Stimulated activated CD8-positive, alpha-beta memory T cell treated with anti-CD3 and anti-CD28 coated beads, Interleukin-4, amount 100 ng/mL, for 1 hour (primary cell): ENCODE measurements at places on chromosomes 12 and 14.

- DNase-seq = no peak
Measured at GRCh38 chr12:18837025-18837424, 99.1 kb downstream of the CAPZA3 start.

- no peak for DNase-seq
Measured at GRCh38 chr12:23424685-23425084, 524.8 kb downstream of the SOX5 start.

- DNase-seq = no peak
Measured at GRCh38 chr14:75418850-75419768, 8.7 kb upstream of the JDP2 start.

DNA sequence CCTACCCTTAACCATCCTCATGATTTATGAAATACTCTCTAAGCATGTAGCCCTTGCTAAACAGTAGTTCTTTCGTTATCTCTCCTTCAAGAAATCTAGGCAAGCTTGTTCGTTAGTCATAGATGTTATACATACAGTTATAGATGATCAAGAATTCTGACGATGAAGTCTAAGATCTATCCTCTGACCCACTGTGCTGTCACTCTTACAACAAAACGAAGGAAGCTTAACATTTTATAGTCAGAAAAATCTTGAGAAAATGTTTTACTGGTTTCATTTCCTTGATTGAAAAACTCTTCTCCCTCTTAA lies 68.9 kb downstream of the SPPL3 start:
- no peak for DNase-seq

GRCh38 chr14:29461506-29461905 lies 466.1 kb downstream of the PRKD1 start:
- DNase-seq = no peak

GRCh38 chr14:63523735-63524426 lies 19.3 kb downstream of the PPP2R5E start:
- no peak for DNase-seq

- DNase-seq = peak; percentile 18
Measured at GRCh38 chr12:7806863-7807487, 17.8 kb downstream of the NANOG start.

- DNase-seq = no peak
Measured at GRCh38 chr12:47877081-47877480, 27.7 kb downstream of the VDR start.

DNA sequence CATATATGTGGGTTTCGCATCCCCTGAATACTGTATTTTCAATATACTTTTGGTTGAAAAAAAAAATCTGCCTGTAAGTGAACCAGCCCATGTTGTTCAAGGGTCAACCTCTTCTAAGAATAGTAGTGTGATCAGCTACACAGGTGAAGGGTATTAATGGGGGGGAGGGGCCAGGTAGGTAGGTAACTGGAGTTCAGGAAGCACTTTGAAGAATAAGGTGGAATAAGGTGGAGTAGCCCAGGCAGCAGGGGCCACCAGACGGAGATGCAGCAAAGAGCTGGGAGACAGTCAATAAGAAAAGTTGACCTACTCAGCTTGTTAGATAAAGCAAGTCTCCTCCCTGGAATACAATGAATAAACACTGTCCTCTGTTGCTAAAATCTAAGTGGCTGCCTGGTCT lies 9.3 kb downstream of the LDHB start:
- no peak for DNase-seq

DNA sequence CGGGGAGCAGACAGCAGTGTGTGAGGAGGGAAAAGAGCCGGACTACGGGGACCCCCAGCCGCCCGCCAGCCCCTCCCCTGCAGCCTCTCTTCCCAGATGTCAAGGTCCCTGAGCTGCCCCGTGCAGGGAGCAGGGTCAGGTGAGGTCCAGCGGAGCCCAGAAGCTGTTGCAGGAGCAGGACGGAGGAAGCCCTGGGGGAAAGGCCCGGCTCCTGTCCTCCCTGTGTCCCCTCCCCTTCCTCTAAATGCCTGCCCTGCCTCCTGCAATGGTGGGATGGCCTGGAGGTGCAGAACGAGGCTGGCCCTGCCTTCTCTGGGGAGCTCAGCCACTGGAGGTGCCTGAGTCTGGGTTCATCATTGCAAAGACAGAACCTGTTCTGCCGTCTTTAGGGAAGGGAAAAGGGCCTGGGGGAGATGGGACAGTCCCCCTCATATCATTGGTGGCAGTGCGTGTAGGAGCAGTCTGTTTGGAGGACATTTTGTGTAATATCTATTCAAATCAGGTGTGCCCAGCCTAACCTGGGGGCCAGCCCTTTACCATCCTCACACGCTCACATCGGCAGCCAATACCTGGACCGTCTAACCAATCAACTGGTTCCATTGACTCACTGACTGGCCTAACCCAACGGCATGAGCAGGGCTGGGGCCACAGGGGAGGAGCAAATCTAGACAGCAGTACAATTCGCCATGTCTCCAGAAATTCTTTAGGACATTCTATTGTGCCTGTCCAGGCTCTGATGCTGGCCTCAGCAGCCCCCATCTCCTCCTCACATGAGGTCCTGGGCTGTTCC lies 364.1 kb upstream of the SFSWAP start:
- no peak for DNase-seq

DNA sequence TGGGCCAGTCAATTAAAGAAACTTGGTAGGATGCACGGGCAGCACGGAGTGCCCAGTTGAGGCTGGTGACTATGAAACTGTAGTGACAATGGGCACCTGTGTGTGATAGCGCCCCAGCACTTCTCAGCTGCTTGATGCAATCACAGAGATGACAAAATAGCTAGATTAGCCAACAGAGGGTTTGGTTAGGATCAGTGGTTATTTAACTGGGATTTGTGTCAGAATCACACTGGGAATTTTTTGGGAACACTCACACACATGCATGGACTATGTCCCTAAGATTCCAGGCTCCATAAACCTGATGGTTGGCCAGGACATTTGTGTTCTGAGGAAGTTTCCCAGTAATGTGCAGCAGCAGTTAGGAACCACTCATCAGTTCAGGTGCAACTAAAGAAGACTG lies 51.2 kb upstream of the DAAM1 start:
- DNase-seq = no peak

DNA sequence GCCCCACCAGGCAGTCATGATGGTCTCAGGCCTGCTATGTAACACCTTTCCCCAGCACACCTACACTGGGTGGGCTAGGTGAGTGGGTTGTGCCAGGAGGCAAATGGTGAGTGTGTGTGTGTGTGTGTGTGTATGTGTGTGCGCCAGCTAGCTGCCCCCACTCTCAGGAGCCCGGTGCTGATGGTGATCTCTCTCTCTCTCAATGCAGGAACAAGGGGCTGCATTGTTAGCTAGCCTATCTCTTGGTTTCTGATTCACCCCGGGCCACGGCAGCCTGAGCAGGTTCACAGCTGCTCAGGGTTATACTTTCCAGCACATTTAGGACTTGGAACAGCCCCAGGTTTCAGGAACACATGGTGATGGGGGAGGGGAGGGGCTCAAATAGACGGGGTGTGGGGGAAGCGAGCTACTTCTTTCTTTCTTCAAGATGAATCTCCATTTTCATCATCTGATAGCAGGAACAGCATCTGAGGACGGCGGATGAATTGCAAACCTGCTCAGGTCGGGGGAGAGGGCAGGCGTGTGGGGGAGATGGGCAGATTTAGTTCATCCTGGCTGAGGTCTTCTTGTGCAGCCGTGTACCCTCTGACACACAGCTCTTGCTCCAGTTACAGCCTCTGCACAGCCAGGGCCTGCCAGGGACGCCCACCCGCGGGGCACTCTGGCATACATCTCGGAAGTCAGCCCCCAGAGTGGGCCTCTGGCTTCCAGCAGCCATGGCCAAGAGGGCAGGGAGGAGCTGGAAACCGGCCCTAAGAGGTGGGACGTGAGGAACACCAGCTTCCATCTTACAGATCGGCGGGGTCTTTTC lies 137.6 kb downstream of the ZFP36L1 start:
- DNase-seq = no peak

DNA sequence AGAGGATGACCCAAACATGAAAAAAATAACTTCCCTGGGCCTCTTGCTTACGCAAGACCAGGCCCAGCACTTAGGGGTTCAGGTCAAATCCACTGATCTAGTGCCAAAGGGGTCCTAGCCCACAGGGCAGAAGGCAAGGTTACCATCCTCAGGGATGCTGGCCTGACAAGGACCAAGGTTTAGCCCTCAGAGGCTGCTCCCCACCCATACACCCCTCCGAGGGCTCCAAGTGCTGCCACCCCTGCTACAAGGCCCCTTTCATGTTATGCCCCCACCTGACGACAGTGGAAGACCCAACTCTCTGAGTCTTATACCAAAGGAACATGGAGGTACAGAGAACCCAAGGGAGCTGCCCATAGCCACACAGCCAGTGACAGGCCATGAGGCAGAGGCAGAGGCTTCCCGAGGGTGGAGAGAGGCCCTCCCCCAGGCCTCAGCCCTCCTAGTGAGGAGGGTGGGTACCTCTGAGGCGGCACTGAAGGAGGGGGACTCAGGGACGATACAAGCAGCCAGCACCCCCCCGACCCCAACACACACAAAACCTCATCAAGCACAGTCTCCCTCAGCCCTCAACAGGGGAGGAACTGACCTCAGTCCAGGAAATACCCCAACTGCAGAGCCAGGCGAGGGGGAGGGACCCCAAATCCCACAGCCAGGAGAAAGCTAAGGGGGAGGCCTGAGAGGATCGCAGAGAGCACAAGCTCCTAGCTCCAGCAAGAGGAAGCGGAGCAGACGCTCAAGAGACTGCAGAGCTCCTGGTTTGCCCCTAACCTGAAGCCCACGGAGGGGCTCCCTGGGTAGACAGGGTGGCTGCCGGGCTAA lies 37.0 kb downstream of the ANAPC7 start:
- DNase-seq = no peak

GRCh38 chr14:105029402-105029801 lies 8.5 kb upstream of the CDCA4 start:
- DNase-seq = no peak

DNA sequence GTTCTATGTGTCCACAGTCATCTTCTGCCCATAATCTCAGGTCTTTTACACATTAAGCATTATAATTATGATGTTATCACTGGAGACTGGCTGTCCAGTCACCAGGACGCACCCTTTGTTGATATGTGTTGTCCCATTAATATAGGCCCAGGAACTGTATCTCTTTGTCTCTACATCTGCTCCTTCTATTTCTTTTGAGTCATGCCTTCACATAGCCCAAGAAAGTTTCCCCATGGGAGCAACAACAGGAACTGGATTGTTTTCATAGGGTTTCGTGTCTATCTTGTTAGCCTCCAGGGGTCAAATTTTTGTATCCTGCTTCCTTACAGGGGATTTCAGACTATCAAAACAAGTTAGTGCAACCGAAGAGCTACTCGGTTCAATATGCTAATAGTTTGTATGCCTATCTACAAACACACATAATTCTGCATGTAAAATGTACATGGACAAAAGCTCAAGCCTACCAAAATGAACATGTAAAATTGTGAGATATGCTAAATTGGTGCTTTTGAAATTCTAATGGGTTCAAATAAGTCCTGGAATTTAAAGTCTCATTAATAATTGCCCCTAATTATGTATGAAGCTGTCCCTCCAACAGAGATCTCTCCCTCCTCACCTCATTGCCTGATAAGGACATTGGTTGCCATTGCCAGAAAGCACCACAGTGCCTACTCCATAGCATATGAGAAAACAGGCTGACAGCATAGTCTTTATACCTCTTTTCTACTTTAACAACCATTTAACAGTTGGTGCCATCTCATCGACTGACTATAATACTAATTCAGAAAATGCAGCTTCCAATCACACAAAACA lies 99.8 kb upstream of the DIO2 start:
- no peak for DNase-seq

DNA sequence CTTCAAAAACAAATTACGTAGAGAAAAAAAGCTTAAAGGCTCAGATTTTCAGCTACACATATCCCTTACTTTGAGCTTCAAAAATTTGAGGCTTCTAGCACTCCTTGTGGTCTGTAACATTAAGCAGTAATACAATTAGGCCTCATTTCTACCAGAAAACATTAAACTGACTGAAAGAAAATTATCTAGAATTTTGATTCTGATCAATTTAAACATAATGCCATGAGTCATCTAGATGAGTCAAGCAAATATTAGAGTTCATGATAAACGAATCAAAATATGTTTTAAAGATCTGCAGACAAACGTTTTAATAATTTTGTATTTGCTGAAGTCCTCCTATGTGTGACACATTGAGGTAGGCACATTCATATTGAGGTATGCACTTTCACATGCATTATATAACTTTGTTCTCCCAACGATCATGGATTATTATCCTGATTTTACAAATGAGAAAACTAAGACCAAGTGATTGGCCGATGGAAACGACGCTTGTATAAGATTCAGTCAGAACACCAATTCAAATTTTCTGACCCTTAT lies 4.3 kb downstream of the OSBPL8 start:
- DNase-seq = no peak

GRCh38 chr12:28908646-28909045 lies 240.4 kb upstream of the FAR2 start:
- no peak for DNase-seq

DNA sequence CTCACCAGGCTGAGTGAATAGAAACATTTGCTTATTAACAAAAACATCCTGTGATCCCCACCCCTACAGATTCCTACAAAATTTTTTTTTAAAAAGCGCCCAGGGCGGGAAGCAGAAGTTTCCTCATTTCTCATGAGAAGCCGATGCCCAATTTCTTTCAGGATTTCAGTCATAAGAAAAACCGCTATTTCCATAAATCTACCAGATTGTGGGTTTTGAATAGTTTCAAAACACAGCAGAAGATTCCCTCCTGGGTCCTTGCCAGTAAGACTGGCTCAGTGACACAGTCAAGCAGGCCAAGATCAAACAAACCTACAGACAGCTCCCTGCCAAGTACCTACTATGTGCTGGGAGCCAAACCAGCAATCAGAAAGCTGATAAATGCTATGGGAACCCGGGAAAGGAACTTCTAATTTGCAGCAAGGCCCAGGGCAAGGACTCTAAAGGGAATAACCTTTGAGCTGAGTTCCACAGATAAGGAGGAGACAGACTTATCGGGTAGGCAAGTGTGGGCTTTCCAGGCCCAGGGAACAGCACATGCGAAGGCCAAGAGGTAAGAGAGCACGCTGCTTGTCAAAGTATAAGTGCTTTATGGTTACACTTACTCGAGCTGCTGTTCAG lies 68.7 kb downstream of the CCDC88C start:
- no peak for DNase-seq

DNA sequence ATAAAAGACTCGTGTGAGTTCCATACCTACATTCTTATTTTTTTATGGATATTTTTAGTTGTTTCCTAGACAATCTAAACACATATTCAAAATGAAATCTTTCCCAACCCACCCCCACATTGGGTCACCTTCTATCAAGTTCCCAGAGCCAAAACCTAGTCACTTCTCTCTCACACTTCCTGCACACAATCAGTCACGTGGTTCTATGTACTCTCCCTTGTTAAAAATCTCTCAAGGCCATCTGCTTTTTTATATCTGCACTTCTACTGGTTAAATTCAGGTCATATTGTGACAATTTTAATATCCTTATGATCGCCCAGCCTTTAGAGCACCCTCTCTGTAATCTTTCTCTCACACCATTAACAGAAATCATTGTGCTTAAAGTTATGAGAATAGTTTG lies 175.0 kb upstream of the SYT10 start:
- DNase-seq = no peak

- DNase-seq = no peak
Measured at GRCh38 chr12:10756194-10756593, 33.1 kb upstream of the YBX3 start.

GRCh38 chr14:48690349-48690748 lies 895.8 kb downstream of the RPS29 start:
- no peak for DNase-seq
